ENCODE measurements at places on chromosomes 7 and 10. TPM values are rescaled to one million over a fixed set of nuclear protein-coding genes. Genes with fewer than 3 reads are reported as not detected.

GRCh38 chr10:101041252-101041761, 10.3 kb downstream of the SFXN3 start:
- DNase-seq = peak; percentile 96

Gene PIP
- total RNA-seq = not detected

Gene SFMBT2
- 11.4 TPM for total RNA-seq

DNA sequence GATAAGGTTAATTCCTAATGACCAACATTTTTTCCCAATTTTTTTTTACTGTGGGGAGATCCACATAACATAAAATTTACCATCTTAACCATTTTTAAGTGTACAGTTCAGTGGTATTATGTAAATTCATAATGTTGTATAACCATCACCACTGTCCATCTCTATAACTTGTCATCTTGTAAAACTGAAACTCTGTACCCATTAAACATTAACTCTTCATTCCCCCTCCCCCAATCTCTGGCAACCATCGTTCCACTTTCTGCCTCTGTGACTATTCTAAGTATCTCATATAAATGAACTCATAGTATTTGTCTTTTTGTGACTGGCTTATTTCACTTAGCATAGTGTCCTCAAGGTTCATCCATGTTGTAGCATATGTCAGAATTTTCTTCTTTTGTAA, 46.0 kb upstream of the HPS1 start:
- DNase-seq = no peak

Gene C10orf105
- 0.06 TPM for total RNA-seq

DNA sequence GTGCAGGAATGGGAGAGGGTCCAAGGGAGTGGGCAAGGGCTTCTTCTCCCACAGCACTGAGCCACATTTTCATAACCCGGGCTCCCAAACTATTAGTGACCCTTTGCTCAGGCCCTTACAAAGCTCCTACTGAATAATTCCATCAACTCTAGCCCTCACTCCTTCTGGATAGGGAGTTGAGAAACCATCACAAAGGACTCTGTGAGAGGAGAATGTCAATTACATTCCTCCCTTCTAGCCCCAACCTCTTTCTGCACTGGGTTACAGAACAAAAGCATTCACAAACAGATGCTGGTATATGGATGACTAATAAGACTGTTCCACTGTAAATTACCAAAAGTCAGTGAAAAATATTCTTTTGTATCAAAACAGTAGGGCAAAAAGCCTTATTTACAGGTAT, 203.7 kb downstream of the SORCS1 start:
- no peak for DNase-seq

Data from esophagus muscularis mucosa (tissue), 4 donors.